Activated T-cell treated with anti-CD3 and anti-CD28 coated beads for 4 hours (primary cell): ENCODE measurements at places on chromosomes 3 and 15.

DNA sequence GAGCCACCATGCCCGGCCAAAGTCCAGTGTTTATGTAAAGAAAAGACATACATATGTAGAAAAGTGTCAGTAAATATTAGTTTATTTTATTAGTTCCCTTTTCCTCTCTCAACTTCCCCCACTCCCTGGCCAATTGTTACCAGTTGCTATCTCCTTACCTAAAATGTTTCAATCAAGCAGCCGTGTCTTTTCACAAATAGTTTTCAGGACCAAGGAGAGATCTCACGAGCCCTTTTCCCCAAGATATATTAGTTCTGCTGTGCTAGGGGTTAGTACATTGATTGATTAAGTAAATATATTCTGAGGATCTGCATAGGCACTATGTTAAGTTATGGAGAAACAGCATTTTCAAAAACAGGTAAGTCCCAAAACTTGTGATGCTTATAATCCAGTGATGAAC, 87.4 kb downstream of the ZIC4 start:
- no peak for DNase-seq

DNA sequence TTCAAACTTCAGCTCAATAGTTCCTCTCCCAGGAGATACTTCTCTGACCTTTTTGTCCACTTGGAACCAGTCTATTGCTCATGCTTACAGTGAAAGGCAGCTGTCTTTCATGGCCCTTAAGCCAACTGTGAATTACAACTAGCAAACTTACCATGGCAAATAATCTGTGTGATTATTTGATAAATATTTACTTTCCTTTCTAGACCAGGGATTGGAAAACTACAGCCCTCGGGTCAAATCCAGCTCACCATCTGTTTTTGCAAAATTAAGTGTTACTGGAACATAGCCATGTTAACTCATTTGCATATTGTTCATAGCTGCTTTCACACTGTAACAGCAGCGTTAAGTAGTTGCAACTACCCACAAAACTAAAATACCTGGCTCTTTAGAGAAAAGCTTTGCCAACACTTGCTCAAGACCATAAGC, 289.1 kb upstream of the MCTP2 start:
- DNase-seq, result no peak

DNA sequence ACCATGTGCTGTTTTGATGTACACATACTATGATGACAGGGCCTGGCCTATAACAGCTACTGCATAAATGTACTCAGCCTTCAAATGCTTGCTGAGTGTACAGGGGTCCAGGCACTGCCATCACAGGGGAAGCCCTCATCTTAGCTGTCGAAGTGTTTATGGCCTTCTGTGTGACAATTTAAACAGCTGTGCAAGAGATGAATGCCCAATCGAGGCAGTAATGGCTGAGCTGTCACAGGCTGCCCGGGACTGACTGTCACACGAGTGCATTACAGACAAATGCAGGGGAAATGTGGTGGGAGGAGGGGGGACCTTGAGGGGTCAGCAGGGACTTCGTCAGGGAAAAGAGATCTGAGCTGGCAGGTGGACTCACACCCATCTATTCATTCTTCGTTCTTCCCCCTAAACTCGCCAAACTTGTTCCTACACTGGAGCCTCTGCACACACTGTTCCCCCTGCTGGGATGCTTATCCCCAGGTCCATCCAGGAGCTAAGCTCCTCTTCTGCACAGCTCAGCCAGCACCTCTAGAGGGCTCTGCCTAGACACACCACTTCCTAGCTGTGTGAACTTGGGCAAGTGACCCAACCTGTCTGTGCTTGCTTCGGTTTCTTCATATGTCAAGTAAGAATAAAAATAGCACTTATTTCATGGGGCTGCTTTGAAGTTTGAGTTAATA, 156.2 kb upstream of the IQSEC1 start:
- no peak for DNase-seq

- no peak for DNase-seq
Measured at GRCh38 chr15:64161688-64162477, 939 bp downstream of the PPIB start.

- no peak for DNase-seq
Measured at GRCh38 chr3:31999907-32000439, 18.4 kb downstream of the ZNF860 start.

DNA sequence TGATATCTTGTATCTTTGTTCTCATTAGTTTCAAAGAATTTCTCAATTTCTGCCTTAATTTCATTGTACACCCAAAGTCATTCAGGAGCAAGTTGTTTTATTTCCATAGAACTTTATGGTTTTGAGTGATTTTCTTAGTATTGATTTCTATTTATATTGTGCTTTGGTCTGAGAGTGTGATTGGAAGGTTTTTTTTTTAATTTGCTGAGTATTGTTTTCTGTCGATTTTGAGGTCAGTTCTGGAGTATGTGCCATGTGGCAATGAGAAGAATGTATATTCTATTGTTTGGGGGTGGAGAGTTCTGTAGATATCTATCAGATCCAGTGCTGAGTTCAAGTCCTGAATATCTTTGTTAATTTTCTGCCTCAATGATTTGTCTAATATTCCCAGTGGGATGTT, 138.4 kb downstream of the MOBP start:
- DNase-seq, result no peak

DNA sequence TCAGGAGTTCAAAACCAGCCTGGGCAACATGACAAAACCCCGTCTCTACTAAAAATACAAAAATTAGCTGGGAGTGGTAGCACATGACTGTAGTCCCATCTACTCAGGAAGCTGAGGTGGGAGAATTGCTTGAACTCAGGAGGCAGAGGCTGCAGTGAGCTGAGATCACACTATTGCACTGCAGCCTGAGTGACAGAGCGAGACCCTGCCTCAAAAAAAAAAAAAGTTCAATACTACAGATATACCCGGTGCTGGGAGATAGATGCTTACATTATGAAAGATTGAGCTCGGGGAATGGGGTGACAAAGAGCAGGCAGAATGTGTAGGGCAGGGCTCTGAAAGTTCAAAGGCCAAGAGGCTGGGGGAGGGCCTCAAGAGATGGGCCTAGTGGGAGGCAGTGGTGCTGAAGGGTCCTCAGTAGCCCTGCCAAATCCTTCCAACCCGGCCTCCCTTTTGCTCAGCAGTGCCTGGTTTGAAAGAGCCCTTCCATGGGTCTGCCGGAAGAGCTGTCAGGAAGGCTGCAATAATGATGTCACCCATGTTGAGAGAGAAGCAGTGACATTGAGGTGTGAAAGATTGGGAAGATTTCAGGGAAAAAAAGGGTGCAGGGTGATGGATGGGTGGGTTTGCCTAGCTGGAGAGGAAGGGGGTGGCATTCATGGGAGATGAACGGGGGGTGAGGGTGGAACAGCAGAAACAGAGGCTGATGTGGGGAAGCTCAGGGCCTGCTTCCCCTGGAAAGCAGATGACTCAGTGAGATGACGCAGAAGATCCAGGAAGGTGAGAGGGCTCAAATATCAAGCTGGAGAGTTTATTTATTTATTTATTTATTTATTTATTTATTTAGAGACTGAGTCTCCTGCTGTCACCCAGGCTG, 20.0 kb upstream of the IREB2 start:
- no peak for DNase-seq

GRCh38 chr3:127483902-127484591, 106.5 kb downstream of the TPRA1 start:
- DNase-seq, result no peak

- DNase-seq, result no peak
Measured at GRCh38 chr3:37295925-37296324, 121.5 kb upstream of the LRRFIP2 start.

- peak; percentile 77 for DNase-seq
Measured at GRCh38 chr3:122679085-122679881, 1.4 kb upstream of the PARP14 start.

DNA sequence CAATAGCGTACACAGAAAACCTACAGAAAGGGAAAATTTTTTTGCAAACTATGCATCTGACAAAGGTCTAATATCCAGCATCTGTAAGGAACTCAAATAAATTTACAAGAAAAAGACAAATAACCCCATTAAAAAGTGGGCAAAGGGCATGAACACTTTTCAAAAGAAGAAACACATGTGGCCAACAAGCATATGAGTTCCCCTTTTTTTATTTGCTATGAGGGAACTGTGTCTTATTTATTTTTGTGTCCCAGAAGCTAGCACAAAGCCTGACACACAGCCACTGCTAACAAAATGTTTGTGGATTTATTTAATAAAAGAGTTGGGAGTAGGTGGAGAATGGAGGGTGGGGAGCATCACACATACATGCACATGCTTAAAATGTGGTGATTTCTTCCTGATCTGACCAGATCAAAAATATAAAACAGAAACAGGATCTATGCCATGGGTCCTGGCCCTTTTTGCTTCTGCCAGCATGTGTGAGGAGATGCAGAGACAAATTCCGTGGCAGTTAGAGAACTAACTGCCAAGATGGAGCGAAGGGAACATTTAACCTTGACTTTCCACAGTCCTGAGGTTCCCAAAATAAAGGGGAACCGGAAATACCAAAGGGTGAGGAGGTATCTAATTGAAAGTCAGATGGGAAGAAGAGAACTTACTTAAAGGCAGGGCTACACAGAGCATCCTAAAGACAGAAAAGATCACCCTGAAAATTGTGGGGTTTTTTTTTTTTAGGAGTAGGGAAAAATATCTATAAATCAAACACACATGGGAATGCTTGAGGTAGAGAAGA, at the start of gene TMEM202:
TSS of gene TMEM202 (plus strand) at position 510 of the 793 bp plus-strand sequence. CDS start at position 532, 22 bp downstream.
- DNase-seq, result no peak

DNA sequence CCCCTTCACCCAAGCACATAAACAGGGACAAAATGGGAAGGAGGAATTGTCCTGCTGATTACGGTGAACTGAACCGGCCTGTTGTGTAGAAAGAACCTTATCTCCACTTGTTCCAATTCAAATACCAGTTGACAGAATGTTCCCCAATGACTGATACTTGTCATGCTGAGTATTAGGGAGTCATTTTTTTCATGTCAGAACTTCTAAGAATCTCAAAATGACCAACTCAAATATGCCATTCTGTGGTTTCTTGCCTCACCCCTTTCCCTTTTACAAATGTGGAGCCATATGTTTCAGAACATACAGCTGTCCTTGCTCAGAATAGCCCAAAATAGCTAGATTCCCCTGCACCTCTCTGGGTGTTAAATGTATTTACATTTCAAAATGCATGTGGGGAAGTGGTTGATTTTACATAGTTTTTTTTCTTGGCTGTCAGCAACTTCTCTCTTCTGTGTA, 405.9 kb upstream of the TBL1XR1 start:
- DNase-seq, result no peak

DNA sequence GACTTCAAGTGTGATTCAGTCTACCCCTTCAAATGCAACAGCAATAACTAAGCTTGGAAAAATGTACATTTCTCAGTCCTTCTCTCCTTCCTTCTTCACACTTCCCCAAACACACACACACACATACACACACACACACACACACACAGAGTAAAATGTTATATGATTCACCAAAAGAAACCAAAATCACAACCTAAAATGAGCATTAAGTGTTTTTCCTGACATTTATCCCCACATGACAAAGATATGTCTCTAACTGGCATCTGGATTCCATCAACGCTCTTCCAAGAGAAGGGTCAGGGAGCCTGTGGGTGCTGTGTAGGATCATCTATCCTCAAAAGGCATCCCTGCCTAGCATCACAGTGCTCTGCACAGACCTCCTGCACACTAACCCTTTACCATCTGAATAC, 21.0 kb downstream of the PDZRN3 start:
- DNase-seq, result no peak

DNA sequence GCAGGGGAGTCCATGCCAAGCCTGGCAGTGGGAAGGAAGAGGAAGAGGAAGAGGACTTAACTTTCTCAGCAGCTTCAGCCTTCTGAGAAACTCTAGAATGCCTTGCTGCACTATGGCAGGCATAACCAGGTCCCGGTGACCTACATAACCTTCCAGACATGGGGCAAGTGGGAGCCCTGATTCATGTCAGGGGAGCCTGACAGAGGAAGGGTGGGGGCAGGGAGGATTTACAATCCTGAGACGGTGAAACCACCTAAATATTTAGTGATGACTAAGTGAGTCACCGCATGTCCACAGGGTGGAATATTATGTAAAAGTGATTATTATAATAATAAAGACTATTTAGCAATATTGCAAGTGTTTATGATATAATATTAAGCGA, 46.7 kb downstream of the AMOTL2 start:
- no peak for DNase-seq

- no peak for DNase-seq
Measured at GRCh38 chr3:50655009-50655830, 19.5 kb upstream of the DOCK3 start.

GRCh38 chr3:29143151-29143550, 137.7 kb upstream of the RBMS3 start:
- no peak for DNase-seq

DNA sequence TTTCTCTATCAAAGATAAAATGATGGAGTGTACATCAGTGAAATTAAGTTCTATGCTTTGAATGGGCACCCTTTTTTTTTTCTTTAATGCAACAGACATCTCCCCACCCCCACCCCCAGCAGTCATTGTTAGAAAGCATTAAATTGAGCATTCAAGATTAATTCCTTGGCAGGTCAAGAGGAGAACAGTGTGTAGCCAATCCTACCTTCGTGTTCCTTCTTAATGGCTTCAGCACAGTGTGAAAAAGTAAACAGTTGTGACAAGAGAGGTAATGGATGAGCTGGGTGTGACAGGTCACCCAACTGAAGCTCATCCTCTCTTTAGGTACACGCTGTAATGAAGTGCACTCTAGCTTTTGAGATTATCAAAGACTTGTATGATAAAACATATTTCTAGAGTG, 198.5 kb upstream of the RARB start:
- DNase-seq, result no peak

GRCh38 chr3:20043396-20043795, 3.1 kb downstream of the KAT2B start:
- peak; percentile 32 for DNase-seq

DNA sequence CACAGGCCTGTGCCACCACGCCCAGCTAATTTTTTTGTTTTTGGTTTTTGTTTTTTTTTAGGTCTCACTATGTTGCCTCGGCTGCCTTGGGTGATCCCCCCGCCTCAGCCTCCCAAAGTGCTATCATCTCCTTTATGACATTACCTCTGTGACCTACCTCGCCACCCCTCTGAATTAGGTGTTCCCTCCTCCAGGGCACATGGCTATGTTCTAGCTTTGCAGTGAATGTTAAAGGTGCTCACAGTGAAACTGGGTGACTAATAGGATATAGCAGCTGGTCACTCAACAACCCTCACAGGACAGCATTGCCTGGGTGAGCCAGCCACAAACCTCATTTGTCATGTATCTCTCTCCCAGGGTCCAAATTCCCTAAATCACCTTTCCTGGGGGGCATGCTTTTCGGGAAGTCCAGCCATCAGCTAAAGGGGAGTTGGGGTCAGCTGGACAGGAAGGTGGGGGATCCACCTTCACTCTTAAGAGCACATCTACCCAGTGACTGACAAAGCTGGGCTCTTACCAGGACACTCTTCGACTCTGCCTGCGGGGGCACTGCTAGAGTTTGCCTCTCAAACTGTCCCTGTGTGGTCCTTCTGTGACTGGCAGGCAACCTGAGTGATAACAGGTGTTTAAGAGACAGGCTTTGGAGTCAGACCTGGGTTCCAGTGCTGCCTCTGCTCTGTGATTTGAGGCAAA, 1.6 kb upstream of the TTLL3 start:
- peak; percentile 28 for DNase-seq

DNA sequence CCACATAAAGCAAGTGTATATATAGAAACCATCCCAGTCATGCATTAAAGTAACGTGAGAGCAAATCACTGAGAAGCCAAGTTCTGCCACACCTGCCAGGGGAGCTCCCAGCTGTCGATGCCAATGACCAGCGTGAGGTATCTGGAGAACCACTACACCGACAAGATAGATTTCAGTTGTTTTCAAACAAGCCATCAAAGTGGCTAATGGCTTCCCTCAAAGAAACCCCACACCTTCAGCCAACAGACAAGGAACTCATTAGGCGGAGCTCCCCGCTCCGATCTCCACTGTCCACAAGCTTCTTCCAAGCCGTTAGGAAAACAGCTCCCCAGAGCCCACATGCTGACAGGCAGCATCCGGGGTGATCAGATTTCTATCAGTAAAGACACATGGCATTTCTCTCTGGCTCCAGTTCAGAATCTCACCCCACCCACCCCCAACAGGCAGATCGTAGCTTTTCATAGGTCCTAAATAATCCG, 54.2 kb upstream of the SPATA12 start:
- DNase-seq, result no peak
